ENCODE measurements at places on chromosomes 12 and 14. TPM values are rescaled to one million over a fixed set of nuclear protein-coding genes. Genes with fewer than 3 reads are reported as not detected.

GRCh38 chr12:40819436-40820108, 127.3 kb downstream of the CNTN1 start:
- no peak overlapping the region for H3K4me3 ChIP-seq
- no peaks in the 10 kb centered on the region for H3K27me3 ChIP-seq
- no peaks in the 10 kb centered on the region for H3K36me3 ChIP-seq
- DNase-seq = no peak
- H3K27ac ChIP-seq = no peak overlapping the region

DNA sequence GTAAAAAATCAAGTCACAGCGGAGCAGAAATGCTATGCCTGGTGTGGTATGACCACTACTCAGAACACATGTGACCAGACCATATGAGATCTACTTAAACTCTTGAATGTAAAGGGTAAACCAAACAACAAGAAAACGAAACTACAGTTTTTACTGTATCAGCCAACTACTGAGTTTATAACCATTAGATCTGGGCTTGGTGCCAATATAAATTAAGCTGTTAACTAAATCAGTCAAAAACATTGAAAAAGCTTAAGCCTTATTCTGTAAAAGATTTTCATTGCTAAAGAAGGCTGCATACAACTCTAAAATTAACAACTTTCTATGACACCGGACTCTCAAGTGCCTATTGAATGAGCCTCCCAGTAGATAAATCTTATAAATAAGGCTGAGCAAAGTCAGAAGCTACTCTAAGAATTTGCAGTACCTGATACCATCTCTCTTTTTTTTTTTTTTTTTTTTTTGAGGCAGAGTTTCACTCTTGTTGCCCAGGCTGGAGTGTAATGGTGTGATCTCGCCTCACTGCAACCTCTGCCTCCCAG, 35.4 kb downstream of the SPTLC2 start:
- peak overlapping the region; percentile 30 for H3K27ac ChIP-seq
- H3K4me3 ChIP-seq = no peak overlapping the region
- no peak for DNase-seq
- no peaks in the 10 kb centered on the region for H3K4me1 ChIP-seq

GRCh38 chr14:51401272-51401671, 161.2 kb downstream of the TMX1 start:
- no peak overlapping the region for H3K4me3 ChIP-seq
- H3K27me3 ChIP-seq = no peaks in the 10 kb centered on the region
- no peaks in the 10 kb centered on the region for H3K4me1 ChIP-seq
- DNase-seq = no peak
- H3K27ac ChIP-seq = peak overlapping the region; percentile 63

GRCh38 chr14:45133683-45134050, 614 bp downstream of the FKBP3 start:
- peak overlapping the region; percentile 83 for H3K27ac ChIP-seq
- H3K27me3 ChIP-seq = no peaks in the 10 kb centered on the region
- peaks cover 7% of the 10 kb centered on the region for H3K4me1 ChIP-seq
- no peak for DNase-seq

- H3K36me3 ChIP-seq = no peaks in the 10 kb centered on the region
- no peaks in the 10 kb centered on the region for H3K4me1 ChIP-seq
- H3K27me3 ChIP-seq = no peaks in the 10 kb centered on the region
- no peak overlapping the region for H3K27ac ChIP-seq
These were observed 107.7 kb upstream of the BTG1 start for GRCh38 chr12:92253301-92253700.

GRCh38 chr12:79016181-79016580, 151.6 kb downstream of the SYT1 start:
- H3K4me1 ChIP-seq = no peaks in the 10 kb centered on the region
- H3K36me3 ChIP-seq = no peaks in the 10 kb centered on the region
- H3K27me3 ChIP-seq = no peaks in the 10 kb centered on the region
- no peak for DNase-seq
- H3K27ac ChIP-seq = no peak overlapping the region

The NKX2-1 gene
- not detected for total RNA-seq

DNA sequence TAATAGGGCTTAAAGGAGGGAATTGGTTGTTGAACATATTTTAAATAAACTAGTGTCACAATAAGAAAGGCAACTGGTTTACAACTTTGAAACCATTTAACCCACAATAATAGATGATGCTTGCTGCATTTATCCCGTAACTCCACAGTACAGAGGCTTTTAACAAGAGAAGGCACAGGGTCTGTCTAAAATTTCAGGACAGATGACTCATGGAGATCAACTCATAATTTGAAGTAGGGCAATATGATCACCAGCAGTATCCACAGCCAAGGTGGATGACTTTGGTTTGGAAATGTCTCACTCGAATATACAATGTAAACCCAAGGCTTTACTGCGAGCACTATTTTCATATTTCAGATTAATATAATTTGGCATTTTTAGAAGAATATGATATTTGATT, 340.2 kb downstream of the LRIG3 start:
- H3K4me3 ChIP-seq = no peak overlapping the region
- no peak for DNase-seq
- no peaks in the 10 kb centered on the region for H3K36me3 ChIP-seq
- H3K27ac ChIP-seq = no peak overlapping the region

Measured in uterus (tissue), 4 donors.